ENCODE measurements at places on chromosomes 1 and 21.

DNA sequence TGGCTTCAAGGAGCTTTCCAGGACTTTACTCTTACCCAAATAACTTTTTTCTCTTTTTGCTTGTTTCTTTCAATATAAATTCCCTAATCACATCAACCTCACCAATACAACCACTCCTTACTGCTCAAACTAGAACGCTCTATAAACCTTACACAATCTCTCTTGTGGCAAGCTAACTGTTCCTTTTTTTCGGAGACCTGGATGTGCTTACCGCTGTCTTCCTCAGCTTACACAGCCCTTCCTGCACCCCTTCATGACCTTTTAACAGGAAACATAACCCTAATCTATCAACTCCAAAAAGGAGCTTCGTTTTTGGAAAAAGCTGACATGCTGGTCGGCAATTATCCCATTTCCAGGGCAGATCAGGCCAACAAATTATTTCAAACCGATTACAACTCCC, 24.1 kb upstream of the SLC2A5 start:
- DNase-seq, result no peak

- no peak for DNase-seq
Observed at GRCh38 chr1:65959896-65960567, 167.3 kb downstream of the PDE4B start.

DNA sequence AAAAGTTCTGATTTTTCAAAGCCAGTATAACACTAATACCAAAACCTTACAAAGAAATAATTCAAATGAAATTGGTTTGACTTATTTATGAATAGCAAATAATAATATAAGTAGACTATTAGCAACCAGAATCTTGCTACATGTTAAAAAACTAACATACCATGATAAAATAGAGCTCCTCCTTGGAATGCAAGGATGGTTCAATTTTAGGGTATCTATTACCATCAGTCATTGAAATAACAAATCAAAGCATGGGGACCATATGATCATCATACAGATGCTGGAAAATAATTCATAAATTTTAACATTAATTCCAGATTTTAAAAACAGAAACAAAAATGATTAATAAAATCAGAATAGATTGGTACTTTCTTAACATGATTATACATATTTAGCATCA, 66.3 kb downstream of the RRAGC start:
- no peak for DNase-seq

- no peak for DNase-seq
Observed at GRCh38 chr1:55703726-55704363, 488.7 kb upstream of the USP24 start.

DNA sequence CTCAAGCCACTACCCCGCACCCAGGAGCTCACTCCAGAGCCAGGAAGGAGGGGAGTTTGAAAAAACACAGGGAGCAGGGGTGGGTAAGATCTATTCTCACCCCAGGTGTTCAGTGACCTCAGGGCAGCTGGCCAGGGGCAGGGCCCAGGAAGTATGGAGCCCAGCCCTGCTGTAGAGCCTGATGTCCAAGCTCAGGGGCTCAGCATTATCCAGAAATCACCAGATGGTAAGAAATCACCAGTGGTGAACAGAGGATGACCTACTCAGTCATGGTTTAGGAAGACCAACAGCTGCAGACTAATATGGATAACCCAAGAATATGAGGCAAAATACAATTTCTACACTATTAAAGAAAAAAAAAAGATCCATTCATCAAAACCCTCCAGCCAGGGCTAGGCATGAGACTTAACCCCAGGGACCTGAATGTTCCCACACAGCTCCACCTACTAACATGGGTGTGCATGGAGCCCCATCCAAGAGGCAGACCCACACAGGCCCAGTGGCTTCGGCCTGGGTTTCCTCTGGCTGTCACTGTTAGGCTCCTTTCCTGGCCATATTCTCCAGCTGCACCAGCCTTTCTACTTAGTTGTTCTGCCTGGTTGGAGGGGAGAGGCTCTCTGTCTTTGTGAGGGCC, 67.6 kb downstream of the KCNN3 start:
- no peak for DNase-seq

GRCh38 chr1:167482184-167482583, 36.1 kb downstream of the CD247 start:
- DNase-seq, result no peak

DNA sequence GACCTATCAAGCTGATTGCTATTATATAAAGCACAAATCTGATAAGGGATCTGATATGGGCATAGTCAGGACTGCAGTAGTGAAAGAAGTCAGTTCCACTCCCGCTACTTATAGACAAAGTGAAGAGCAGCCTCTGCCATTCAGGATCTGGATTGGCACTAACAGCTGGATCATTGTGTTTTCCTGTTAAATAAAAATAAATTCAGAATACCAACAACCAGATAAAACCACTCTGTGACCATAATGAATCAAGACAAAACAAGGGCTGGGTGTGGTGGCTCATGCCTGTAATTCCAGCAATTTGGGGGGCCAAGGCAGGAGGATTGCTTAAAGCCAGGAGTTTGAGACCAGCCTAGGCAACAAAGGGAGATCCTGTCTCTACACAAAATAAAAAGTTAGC, 5.0 kb upstream of the GLRX2 start:
- no peak for DNase-seq

- DNase-seq, result peak; percentile 32
Observed at GRCh38 chr1:99004861-99005442, at the start of gene PLPPR5. PLPPR5 (minus strand) TSS chr1:99004861; CDS start chr1:99004671, 190 bp downstream.

Data from ELR (cell line).